ENCODE measurements at places on chromosomes 13 and 19.

GRCh38 chr13:76164290-76164689, 528.2 kb downstream of the LMO7 start:
- no peak for DNase-seq

GRCh38 chr19:3668331-3669081, 31.8 kb downstream of the PIP5K1C start:
- DNase-seq = no peak

GRCh38 chr19:11560404-11561051, 1.5 kb upstream of the ELOF1 start:
- DNase-seq = no peak

DNA sequence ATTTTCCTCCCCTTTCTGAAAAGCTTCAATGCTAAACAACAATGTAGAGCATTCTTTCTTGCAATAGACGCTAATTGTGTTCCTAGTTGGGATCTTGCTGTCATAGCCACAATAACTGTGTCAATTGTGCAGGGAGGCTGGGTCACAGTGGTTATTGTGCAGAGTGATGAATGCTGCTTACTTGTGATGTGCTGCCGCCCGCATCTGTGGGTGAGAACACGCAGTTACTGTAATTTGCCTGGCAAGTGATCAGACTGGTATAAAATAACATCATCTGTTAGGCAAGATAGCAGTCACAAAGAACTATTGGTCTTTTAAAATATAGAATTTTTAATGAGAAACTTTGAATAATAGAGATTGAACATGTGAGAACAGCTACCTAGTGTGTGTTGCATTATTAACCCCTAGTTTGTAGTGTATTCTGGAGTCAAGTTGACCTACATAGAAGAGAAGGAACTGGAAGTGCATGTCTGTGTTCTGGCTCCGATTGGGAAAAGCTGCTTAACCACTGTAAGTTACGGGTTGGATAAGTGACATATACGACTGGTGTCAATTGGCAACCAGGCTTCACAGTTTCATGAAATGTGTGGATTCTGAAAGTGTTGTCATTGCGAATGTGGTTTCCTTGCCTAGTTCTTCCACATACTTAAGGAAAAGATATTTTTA, 43.6 kb downstream of the SLAIN1 start:
- no peak for DNase-seq

DNA sequence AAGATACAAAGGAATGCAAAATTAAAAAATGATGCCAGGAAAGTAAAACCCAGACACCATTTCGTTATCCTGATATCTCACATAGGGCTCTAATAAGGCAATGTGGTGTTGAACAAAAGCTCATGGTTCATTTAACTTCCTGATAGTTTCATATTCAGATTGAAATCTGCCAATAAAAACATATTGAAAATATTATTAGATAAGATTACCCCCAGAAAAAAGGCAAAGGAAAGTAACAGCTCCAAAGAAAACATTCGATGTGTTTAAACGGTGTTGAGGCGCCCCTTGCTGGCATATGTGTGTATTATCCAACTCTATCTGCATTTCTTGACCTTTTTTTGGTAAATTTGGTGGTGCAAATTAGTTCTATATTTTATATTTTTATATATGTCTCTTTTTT, 75.9 kb downstream of the ESD start:
- DNase-seq = no peak
